ENCODE measurements at places on chromosomes 16 and 17. TPM values are rescaled to one million over a fixed set of nuclear protein-coding genes. Genes with fewer than 3 reads are reported as not detected.

Gene UNKL
- 46.1 TPM for total RNA-seq

Gene PPP1R9B
- total RNA-seq, result 101 TPM

Gene SMIM36
- not detected for total RNA-seq

Gene SPATA22
- total RNA-seq, result not detected

Gene CNGB1
- not detected for total RNA-seq

Data from activated T-helper 1 cell treated with anti-CD3 and anti-CD28 coated beads, Interleukin-12 subunit alpha, Interleukin-12 subunit beta, Interleukin-2, Interleukin-4 antibody, amounts not matched to agents 30 ng/mL and 10 ng/mL and 1 ng/mL, durations not matched to agents 14 hours and 24 hours and 36 hours (primary cell).